Endodermal cell (in vitro differentiated cells): ENCODE measurements at places on chromosomes 1 and 21.

GRCh38 chr1:219582296-219582695 is 30.6 kb downstream of the ZC3H11B start:
- H3K27me3 ChIP-seq = no peaks in the 10 kb centered on the region
- no peak for DNase-seq
- H3K4me1 ChIP-seq = peaks cover 7% of the 10 kb centered on the region
- no peaks in the 10 kb centered on the region for H3K36me3 ChIP-seq
- H3K4me3 ChIP-seq = no peak overlapping the region

DNA sequence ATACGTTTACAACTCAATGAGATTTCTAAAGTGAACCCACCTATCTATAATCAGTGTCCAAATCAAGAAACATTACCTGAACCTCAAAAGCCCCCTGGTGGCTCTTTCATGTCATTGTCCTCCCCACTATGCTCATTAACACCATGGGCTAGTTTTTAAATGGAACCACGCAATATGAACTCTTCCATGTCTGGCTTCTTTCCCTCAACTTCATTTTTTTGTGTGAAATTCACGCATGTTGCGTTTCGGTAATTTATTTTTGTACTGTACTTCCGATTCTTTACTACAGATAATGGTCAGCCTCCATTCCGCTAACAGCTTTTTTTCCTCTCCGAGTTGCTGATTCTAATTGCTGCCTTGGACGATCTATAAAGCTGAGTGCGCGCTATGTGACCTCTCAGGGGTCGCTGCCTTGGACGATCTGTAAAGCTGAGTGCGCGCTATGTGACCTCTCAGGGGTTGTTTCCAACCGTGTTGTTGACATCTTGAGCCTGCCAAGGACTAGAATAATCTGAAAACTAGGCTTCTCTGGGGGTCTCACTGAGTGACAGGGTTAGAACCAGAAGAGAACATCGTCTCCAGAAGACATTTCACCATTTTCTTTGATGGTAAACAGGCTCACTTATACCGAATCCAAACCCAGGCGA is 1.1 kb upstream of the CACYBP start:
- H3K36me3 ChIP-seq = peaks cover 5% of the 10 kb centered on the region
- H3K4me3 ChIP-seq = peak overlapping the region; percentile 89
- H3K27me3 ChIP-seq = no peaks in the 10 kb centered on the region
- no peaks in the 10 kb centered on the region for H3K4me1 ChIP-seq
- DNase-seq = peak; percentile 63
- peak overlapping the region; percentile 99 for H3K27ac ChIP-seq

DNA sequence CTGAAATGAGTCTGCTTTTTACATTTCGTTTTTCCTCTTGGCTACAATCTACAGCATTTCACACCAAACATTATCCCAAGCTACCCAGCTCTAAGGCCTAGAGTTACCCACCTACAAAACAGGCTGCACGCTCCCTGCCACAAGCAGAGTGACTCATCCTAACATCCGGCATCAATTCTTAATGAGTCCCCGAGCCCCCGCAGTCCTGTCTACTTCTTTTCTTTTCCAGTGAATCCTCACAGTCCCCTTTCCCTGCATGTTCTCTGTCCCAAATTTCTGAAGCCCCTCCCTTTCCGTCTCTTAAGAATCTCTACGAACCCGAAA is 650 bp downstream of the PCNX2 start:
- H3K4me1 ChIP-seq = no peaks in the 10 kb centered on the region
- DNase-seq = peak; percentile 82
- no peaks in the 10 kb centered on the region for H3K27me3 ChIP-seq
- no peaks in the 10 kb centered on the region for H3K36me3 ChIP-seq
- H3K4me3 ChIP-seq = peak overlapping the region; percentile 91

DNA sequence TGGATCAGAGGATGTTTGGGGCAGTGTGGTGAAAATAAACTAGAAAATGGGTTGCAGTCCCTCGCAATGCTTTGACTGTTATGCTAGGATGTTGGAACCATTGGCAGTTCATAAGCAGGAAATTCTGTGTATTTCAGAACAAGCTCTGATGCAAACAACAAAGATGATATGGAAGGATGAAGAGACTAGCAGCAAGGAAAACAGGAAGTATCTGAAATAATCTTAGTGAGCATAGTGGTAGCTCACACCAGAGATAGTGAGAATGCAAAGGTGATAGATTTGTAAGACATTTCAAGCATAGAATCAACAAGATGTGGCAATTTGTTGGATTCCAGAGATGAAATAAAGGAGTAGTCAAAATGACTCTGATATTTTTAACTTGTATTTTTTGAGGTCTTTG is 11.1 kb upstream of the RCC1 start:
- H3K4me3 ChIP-seq = no peak overlapping the region
- no peak for DNase-seq
- no peaks in the 10 kb centered on the region for H3K27me3 ChIP-seq
- H3K27ac ChIP-seq = no peak overlapping the region

- H3K4me1 ChIP-seq = no peaks in the 10 kb centered on the region
- H3K27me3 ChIP-seq = no peaks in the 10 kb centered on the region
- H3K36me3 ChIP-seq = no peaks in the 10 kb centered on the region
These were observed 7.8 kb downstream of the C1orf162 start for GRCh38 chr1:111481387-111482221.

DNA sequence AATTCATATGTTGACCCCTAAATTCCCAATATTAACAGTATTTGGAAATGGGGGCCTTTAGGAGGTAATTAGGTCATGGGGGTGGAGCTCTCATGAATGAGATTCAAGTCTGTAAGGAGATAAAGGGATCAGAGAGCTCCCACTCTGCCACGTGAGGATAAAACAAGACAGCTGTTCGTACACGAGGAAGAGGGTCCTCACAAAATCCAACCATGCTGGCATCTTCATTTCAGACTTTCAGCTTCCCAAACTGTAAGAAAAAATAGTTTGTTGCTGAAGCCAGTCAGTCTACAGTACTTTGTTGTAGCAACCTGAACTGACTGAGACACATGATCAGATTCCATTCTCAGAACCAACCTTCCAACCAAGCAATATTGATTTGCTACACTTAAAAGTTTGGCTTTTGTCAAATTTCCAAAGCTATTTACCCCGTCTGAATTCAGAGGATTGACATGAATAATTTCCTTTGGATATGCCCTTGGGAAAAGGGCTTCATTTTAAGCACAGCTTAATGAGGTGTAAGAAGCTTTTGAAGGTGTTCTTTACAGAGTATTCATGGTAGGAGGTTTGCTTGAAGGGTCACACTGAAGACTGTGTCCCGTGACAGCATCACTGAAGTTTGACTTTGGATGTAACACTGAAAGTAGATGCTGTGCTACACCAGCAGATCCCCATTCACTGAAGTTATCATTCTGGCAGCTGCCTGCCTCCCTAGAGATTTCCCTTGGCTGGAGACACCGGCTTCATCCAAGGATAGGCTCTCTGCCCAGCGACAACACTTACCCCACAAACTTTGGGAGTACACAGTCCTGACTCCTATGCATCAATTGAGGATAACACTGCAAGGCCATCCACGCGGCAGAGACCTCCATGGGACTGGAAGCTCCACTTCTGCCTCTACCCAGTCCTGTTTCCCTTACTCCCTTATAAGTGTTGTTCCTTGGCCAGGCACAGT is 4.9 kb upstream of the OMA1 start:
- no peak for DNase-seq
- peaks cover 7% of the 10 kb centered on the region for H3K4me1 ChIP-seq
- H3K27me3 ChIP-seq = no peaks in the 10 kb centered on the region
- H3K36me3 ChIP-seq = no peaks in the 10 kb centered on the region

DNA sequence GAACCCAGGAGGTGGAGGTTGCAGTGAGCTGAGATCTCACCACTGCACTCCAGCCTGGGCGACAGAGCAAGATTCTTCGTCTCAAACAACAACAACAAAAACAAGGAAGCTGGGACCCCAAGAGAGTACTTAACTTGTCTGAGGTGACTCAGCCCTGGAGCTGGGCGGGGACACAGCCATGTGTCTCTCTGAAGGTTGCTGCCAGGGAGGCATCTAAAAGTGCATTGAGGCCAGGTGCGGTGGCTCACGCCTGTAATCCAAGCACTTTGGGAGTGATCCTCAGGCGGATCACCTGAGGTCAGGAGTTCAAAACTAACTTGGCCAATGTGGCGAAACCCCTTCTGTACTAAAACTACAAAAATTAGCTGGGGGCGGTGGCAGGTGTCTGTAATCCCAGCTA is 7.7 kb downstream of the IFI6 start:
- peaks cover under 1% of the 10 kb centered on the region for H3K27me3 ChIP-seq
- no peaks in the 10 kb centered on the region for H3K4me1 ChIP-seq

DNA sequence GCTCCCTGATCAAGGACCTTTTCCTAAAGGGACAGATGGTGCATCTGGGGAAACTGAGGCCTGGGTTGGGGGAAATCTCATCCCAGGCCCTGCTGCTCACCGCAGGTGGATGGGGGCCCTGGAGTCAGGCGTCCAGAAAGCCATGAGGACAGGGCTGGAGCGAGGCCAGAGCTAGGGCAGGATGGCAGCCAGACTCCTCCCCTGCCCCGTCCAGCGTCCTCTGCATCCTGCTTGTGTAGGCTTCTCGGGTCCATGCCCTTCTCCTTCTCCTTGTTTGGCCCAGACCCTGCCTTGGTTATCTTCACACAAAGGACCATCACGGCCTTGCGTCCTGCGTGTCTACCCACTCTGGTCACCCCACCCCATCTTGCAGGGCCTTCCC is 43.0 kb downstream of the TRIM11 start:
- no peak overlapping the region for H3K4me3 ChIP-seq
- H3K36me3 ChIP-seq = no peaks in the 10 kb centered on the region
- H3K27ac ChIP-seq = no peak overlapping the region
- no peaks in the 10 kb centered on the region for H3K27me3 ChIP-seq
- DNase-seq = no peak

- H3K27me3 ChIP-seq = peaks cover 10% of the 10 kb centered on the region
- H3K27ac ChIP-seq = no peak overlapping the region
- H3K4me3 ChIP-seq = no peak overlapping the region
- H3K4me1 ChIP-seq = no peaks in the 10 kb centered on the region
- DNase-seq = no peak
- no peaks in the 10 kb centered on the region for H3K36me3 ChIP-seq
These were observed 26.8 kb upstream of the BEND5 start for GRCh38 chr1:48803474-48803873.

- no peaks in the 10 kb centered on the region for H3K36me3 ChIP-seq
- H3K27ac ChIP-seq = no peak overlapping the region
- H3K4me1 ChIP-seq = no peaks in the 10 kb centered on the region
- no peak for DNase-seq
- no peak overlapping the region for H3K4me3 ChIP-seq
These were observed 1963.0 kb downstream of the NCAM2 start for GRCh38 chr21:22961258-22961657.

- H3K27me3 ChIP-seq = no peaks in the 10 kb centered on the region
- no peaks in the 10 kb centered on the region for H3K36me3 ChIP-seq
- H3K4me3 ChIP-seq = no peak overlapping the region
- H3K4me1 ChIP-seq = peaks cover 5% of the 10 kb centered on the region
- DNase-seq = no peak
These were observed 28.1 kb upstream of the RGS5 start for GRCh38 chr1:163230827-163231226.

DNA sequence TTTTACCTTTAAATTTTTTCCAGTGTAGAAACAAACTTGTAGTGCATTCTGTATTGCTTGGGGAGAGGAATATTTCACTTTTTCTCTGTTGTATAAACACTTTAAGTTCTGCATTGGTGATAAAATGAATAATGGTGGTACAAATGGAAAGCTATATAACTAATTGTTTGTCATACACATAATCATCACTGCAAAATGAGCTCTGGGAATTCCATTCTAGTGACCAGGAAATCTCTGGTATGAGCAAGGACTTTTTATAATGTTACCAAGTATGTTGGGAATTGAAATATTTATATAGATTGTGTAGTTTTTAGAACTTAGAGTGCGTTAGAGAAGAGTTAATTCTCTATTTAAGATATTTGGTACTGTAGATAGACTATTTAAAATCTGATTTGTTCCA is 5.0 kb upstream of the FMN2 start:
- no peaks in the 10 kb centered on the region for H3K27me3 ChIP-seq
- no peak overlapping the region for H3K4me3 ChIP-seq
- no peak for DNase-seq
- H3K27ac ChIP-seq = no peak overlapping the region

GRCh38 chr1:91053630-91054029 is 31.8 kb upstream of the ZNF644 start:
- H3K36me3 ChIP-seq = no peaks in the 10 kb centered on the region
- no peak overlapping the region for H3K4me3 ChIP-seq

DNA sequence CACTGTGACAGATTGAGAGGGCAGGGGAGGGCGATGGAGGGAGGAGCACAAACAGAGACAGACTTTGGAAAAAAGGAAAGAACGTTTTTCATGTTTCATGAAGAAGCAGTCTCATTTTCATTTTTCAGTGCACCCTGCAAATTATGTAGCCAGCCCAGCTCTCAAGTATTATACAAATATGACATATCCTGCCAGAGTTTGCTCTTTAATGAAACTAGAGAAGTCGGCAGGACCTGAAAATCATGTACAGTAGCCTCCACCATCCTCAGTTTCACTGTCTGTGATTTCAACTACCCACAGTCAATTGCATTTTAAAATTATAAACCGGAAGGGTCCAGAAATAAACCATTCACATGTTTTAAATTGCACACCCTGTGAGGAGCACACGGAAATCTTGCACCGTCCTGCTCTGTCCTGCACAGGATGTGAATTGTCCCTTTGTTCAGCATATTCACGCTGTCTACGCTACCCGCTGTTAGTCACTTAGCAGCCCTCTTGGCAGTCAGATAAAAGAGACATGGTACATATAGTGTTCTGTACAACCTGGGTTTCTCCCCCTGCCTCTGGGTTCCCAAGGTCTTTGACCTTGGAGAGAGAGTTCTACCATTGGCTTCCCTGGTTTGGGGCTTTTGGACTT is 13.6 kb upstream of the ADARB1 start:
- H3K4me3 ChIP-seq = no peak overlapping the region
- no peaks in the 10 kb centered on the region for H3K4me1 ChIP-seq
- DNase-seq = no peak

DNA sequence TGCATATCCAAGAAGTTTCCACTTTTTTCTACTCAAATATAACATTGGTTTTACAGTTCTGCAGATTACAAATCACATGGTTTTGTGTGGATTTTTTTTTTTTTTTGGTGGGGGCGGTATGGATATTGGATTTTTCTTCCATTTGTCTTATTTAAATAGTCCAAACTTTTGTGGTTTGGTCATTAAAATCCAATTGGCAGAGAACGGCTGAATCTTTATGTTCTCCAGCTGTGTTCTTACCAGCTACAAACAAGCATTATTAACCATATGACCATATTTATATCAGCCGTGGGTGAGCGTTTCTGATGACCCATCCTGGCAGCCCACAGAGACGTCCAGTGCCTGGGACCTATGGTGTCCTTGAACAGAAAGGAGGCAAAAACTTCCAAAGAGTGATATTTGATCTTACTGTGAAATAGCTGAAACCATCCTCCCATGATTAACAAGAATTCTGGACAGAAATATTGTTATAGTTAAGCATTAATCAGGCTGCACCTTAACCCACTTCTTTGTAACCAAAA is 200.4 kb downstream of the LYPLAL1 start:
- no peaks in the 10 kb centered on the region for H3K27me3 ChIP-seq
- H3K27ac ChIP-seq = no peak overlapping the region
- no peaks in the 10 kb centered on the region for H3K4me1 ChIP-seq
- H3K36me3 ChIP-seq = no peaks in the 10 kb centered on the region
- DNase-seq = no peak
